ENCODE measurements at places on chromosomes 12 and 14.

DNA sequence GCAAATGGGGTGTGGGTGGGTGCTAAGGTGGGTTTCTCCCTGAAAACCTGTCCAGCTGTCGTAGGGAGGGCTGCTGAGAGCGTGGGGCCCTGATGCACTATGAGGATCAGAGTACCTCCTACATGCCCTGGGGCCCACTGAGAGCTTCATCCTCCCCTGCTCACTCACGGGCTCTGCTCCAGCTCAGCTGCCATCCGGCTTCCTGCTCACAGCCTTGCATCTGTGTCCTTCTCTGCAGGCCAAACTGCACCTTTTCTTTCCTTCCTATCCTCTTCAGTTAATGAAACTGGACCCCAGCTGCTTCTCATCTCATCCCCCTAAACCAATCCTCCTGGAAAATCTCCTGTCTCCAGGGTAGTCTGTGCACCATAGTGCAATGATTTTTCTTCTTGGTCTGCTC lies 22.2 kb upstream of the GPRC5D start:
- no peak for DNase-seq

DNA sequence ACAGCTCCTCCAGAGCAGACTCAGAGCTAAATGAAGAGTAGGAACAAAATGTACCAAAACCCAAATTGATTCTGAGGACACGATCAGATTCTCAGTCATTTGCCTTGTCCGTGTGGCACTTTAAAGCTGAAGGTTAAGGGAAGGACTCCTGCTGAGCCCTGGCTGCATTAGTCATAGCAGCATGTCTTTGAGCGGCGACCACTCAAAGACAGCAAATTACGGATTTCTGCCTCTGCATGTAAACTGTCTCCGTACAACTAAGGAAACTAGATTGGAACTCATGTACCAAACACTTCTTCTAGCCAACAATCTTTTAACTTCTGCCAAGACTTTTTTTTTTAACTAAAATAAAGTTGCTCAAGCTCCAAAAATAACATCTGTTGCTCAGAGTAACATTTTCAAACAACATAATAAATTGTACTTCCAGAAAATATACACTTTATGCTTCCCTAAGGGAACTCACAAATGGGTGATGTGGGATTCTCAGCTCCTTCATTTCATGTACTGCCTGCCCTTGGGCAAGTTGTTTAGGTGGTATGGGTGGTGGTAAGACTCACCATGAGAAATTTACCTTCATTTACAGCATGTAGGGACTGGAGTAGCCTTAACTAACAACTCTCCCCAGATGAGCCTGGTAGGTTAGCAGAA lies 56.1 kb downstream of the RERG start:
- DNase-seq, result no peak

DNA sequence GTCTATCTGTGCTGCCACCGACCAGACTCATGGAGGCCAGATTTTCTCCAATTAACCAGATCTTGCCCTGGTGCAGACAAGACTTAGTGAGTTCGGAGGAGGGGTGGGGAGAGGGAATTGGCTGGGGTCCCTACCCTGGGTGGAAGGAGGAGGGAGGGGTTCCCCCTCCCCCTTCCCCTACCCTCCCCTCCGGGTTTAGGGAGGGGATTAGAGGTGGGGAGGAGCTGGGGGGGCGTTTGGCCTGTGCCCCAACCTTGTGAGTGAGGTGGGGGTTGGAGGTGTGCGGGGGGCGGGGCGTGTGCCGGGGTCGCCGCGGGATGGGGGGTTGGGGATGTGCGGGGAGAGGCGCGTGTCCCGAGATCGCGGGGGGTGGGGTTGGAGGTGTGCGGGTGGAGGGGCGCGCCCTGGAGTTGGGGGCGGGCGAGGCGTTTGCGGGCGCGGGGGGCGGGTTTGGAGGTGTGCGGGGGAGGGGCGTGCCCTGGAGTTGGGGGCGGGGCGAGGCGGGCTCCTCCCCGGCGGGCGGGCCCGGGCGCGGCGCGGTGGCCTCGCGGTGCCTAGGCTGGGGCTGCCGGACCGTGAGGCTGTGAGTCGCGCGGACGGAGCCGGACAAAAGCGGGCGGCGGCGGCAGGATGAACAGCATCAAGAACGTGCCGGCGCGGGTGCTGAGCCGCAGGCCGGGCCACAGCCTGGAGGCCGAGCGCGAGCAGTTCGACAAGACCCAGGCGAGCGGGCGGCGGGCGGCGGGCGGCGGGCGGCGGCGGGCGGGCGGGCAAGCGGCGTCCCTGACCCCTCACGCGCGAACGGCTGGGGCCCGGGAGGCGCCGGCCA lies at the start of gene HIP1R:
Gene HIP1R, plus strand, starts transcription at position 537 of the 829 bp plus-strand sequence. Its CDS starts 94 bp downstream, at position 631.
- DNase-seq, result peak; percentile 44

DNA sequence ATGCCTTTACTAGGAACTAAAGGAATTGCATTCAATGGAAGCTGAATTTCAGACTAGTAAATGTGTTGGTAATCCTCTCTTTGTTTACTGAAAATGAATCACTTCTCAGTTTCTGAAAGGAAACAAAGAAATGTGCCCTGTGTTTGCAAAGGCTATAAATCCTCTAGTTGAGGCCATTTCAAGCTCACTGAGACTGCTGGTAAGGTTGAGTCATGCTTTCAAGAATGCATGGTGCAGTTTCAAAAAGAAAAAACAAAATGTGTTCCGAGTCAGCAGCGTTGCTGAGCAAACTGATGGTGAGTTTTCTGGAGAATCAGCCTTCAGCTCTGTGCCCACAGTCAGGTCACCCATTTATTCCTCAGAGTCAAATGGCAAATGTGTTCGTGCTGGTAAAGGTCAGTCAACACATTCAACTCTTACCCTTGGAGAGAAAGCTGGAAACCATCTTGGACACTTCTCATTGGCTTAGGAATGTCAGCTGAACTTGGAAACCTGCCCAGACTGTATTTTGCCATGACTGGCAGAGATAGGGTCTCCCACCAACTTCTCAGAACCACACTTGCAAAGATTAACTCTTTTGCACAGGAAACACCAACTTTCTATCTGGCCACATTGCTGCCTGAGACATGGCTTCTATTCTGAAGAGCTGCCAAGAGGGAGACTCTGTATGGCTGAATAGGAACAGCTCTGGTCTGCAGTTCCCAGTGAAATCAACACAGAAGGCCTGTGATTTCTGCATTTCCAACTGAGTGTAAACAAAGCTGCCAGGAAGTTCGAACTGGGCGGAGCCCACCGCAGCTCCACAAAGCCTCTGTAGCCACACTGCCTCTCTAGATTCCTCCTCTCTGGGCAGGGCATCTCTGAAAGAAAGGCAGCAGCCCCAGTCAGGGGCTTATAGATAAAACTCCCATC lies 484.4 kb downstream of the ATP23 start:
- no peak for DNase-seq

- DNase-seq, result no peak
Measured at GRCh38 chr14:63421226-63421625, 102.5 kb upstream of the GPHB5 start.
